ENCODE measurements at places on chromosomes 11 and 22.

DNA sequence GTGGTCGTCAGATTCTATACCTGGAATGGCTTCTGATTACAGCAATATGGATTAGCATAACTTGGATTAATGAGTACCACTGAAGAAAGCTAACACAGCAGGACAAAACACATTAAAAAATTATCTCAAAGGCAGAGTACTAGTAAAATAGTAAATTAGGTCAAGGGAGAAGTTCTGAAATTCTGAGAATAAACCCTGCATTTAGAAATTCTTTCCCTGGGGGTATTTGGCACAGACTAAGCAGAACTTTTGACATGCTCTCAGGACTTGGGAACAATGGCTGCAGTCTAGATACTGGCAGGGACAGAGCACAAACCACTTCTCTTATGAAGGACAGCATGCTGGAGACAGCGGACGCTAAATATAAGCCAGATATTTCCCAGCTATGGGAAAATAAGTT is 85.6 kb upstream of the GRIA4 start:
- DNase-seq, result no peak

- no peak for DNase-seq
Observed at GRCh38 chr11:34318111-34319037, 39.4 kb downstream of the ABTB2 start.

- no peak for DNase-seq
Observed at GRCh38 chr22:37781434-37782059, 26.2 kb upstream of the GCAT start.

GRCh38 chr11:29227811-29228210 is 789.0 kb downstream of the KCNA4 start:
- DNase-seq, result no peak

- DNase-seq, result peak; percentile 88
Observed at GRCh38 chr11:57255618-57256017, 18.6 kb upstream of the APLNR start.

GRCh38 chr11:1733716-1734640 is 16.4 kb downstream of the IFITM10 start:
- DNase-seq, result no peak

DNA sequence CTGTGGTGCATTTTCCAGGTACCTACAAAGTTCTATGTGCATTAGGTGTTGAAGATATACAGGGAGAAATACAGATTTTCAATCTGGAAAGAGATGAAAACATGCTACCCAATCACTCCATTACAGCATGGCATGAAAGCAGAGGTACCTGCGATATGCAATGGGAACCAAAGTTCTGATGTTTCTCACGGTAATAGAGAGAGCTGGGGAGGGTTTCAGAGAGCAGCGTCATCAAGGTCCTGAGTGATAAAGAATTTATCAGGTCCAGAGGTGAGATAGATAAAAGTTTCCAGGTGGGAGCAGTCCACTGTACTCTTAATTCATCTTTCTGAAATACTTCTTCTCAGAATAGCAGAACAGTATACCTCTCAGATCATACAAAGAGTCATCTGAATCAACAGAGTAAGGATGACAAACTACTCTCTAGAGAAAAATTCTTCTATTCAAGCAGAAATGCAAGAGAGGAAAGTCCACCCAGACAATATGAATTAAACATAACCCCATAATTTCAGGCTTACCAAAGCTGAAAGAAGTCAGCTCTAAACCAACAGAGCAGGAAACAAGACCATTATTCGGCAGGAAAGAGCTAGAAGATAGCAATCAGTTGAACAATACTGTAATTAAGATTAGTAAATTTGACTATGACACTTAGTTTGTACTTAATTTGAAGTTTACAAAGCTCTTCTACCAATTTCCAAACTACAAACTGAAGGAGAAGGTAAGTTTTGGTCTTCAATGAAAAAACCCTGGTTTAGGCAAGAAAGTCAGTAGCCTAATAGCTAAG is 12.8 kb downstream of the CTSC start:
- DNase-seq, result no peak

DNA sequence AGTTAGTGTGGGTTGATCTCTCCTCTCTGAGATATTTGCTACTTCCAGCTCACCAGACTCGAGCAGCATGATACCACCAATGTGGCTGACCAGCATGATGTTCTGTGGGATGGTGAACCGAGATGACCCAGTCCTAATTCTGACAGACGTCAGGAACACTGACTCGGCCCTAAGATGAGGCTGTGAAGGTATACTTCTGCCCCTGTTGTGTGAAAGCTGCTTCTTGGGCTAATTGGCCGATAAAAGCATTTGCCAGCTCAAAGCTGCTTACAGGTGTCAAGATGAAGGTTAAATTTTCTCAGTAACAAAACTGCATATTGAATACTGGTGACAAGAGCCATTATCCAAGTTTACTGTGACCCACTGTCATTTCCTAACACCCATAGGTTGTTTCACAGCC is 151.4 kb downstream of the BRD1 start:
- DNase-seq, result no peak

DNA sequence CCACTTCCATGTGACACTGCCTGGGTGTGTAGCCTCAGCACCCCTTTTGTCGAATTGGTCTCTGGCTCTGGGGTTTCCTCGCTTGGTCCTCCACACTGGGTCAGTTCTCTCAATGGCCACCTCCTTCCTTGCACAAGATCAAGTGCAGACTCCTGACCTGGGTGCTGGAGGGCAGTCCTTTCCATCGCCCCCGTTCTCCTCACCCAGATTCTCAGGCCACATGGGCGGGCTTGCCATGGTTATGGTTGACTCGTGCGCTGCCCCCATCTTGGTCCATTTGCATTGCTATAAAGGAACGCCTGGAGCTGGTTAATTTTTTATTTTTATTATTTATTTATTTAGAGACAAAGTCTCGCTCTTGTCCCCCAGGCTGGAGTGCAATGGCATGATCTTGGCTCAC is 5.5 kb upstream of the PARVB start:
- no peak for DNase-seq

DNA sequence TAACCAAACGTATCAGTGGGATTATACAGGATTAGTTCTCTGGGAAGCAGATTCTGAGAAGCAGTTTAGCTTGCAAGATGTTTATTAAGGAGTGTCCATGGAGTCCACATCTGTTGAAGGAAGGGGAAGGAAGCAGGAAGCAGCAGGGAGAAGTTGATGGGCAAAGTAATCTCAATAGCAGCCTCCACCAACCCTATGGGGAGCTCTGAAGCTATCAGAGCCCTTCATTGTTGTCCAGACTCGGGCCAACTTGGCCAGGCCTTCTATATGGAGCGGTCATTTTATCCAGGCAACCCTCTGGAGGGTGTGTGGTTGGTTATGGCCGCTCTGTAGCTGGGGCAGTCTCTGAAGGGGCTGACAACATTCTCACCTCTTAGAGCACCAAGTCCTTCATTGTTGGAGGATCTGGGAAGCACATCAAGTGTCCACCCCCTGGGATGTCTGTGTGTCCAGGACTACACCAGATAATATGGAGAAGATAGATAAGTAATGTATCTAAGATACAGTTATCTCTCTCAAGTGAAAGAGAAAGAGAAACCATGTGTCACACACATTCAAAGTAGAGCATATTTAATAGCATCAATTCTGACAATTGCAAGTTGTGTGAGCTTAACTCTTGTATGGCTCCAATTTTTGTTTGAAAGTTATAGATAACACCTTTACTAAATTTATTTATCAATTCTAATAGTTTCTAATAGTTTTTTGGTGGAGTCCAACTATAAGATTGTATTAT is 101.7 kb upstream of the TRIM77 start:
- DNase-seq, result no peak

Measured in fibroblast of skin of back (primary cell).